ENCODE measurements at places on chromosomes 1 and 21.

DNA sequence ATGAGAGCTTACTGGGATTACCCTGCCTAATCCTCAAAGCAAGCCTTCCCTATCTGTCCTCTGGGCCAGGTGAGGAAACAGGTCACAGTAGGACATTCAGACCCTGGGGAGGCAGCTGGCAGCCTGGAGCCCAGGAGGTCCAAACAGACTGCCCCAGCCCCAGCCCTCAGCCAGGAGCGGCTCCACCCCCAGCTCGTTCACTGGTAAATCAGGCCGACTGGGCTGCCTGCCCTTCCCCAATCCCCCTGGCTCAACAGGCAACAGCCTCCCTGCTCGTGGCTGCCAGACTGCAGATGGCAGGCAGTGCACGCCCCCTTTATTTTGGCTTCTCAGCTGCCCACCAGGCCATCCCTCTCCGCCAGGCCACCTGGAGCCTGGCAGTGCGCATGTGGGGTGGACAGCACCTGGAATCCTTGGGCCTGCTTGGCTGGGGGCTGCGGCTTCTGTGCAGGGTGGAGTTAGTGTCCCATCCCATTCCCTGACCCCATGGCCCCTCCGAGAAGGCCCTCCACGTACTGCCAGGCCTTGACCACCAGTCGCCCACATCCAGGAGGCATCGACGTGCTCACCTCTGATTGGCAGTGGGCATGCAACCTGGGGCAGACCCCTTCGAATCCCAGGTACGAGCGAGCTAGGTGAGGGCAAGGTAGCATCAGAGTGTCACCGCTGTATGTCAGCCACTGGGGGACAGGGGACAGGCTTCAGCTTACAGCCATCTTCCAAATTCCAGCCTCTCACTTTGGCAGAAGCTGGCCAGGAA is 11.2 kb upstream of the ZNF670 start:
- no peak for DNase-seq

GRCh38 chr1:11357276-11357675 is 84.3 kb downstream of the UBIAD1 start:
- no peak for DNase-seq

- DNase-seq: no peak
Measured at GRCh38 chr1:57908147-57908890, 484.5 kb upstream of the DAB1 start.

- DNase-seq: no peak
Measured at GRCh38 chr1:171279678-171280077, 31.4 kb downstream of the FMO1 start.

- no peak for DNase-seq
Measured at GRCh38 chr1:240691909-240692705, 80.2 kb upstream of the GREM2 start.

- DNase-seq: no peak
Measured at GRCh38 chr1:212323066-212323465, 37.9 kb downstream of the PPP2R5A start.

GRCh38 chr1:84344286-84344685 is 42.8 kb downstream of the SAMD13 start:
- DNase-seq: no peak

DNA sequence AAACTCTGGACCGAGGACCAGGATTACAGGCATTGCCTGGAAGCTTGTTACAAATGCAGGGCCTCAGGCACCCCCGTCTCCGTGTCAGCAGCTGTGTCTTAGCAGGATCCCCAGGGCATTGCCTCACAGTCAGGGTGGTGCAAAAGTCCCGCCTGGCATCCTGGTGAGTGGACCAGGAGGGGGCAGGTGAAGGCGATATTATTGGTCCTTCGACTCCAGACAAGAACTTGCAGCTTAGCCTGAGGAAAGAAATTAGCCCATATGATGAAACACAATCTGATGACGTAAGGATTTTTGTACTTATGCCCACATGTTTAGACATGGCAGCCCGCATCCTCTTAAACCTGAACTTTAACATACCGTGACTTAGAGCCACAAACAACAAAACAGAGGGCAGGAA is 40.8 kb downstream of the RSPH1 start:
- DNase-seq: no peak

DNA sequence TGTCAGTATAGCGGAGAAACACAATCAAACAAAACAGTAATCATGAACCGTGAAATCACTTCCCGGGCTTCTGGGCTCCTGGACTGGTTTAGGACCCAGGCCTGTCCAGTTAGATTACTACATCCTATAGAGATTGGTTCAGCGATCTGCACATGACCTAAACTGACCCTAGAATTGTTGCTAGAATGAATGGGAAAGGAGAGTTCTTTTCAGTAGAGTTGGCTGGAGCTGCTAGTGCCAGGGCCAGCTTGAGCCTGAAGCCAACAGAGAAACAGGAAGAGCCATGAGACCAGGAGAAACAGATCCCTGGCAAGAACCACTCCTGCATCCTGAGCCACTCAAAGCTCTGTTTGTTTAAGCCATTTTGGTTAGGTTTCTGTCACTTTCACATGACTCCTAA is 474.3 kb upstream of the C1orf87 start:
- no peak for DNase-seq

DNA sequence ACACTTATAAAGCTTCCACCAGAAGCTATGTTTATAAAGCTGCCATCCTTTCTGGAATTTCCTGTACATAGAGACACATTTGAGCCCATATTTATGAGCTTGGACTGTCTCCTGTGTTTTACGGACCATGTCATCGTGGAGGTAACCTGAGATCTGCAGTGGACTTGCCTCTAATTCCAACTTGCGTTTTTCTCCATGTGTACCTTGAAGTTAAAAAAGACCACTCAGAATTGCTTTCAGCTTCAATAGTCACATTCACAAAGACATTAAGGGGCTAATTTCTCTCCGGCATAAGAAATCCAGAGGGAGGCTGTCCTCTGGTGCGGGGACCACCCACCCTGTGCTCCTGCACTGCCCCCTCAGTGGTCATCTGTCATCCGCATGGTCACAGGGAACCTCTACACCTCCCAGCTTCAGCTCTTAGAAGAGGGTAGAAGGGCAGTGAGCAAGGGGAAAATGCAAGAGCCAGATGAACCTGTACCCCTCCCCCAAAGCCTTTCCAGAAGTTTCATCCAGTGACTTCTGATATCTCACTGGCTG is 521.4 kb upstream of the CAMK1G start:
- no peak for DNase-seq

DNA sequence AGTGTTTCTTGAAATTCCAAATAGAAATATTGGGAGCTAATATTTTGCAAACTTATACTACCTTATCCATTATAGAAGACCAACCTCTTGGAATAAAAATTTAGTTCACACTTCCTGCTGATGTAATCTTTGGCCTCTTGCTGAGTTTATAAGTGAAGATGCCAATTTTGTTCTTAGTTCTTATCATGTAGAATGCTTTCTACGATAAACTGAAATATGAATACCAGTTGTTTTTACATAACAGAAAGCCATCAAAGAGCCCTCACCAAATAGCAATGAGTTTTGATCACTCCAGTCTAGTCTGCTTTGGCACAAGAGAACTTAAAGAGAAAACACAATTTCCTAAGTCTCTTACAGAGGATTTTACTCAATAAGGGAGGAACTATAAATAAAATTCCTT is 89.5 kb downstream of the DENND1B start:
- no peak for DNase-seq

GRCh38 chr1:177959811-177960515 is 9.9 kb downstream of the SEC16B start:
- no peak for DNase-seq

- no peak for DNase-seq
Measured at GRCh38 chr1:106022312-106022902, 1034.1 kb upstream of the PRMT6 start.

GRCh38 chr1:218344814-218345672 is at the start of gene TGFB2:
Gene TGFB2 (plus strand): TSS chr1:218345336. CDS start chr1:218346702, 1,366 bp downstream.
- DNase-seq: peak; percentile 12

DNA sequence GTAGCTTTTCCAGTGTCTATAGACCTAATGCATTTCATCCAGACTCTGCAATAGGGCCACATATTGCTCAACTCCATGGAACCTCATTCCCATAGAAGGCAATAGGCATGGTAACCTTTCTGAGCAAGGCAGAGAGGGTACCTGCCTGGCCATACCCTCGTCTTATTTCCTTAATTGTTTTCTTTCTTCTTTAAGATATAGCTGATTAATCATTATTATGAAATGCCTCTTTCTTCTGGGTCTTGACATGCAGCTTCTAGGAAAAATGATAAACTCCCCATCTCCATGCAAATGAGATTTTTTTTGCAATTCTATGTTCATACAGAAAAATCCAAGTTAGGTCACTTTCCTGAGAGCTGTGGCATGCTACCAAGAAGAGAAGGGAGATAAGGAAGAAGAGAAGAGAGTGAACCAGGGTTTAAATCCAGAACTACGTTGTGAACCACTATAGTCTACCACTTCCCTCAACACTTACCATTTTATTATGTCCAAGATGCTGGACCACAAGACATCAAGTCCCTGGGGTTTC is 33.0 kb upstream of the IL20 start:
- no peak for DNase-seq

DNA sequence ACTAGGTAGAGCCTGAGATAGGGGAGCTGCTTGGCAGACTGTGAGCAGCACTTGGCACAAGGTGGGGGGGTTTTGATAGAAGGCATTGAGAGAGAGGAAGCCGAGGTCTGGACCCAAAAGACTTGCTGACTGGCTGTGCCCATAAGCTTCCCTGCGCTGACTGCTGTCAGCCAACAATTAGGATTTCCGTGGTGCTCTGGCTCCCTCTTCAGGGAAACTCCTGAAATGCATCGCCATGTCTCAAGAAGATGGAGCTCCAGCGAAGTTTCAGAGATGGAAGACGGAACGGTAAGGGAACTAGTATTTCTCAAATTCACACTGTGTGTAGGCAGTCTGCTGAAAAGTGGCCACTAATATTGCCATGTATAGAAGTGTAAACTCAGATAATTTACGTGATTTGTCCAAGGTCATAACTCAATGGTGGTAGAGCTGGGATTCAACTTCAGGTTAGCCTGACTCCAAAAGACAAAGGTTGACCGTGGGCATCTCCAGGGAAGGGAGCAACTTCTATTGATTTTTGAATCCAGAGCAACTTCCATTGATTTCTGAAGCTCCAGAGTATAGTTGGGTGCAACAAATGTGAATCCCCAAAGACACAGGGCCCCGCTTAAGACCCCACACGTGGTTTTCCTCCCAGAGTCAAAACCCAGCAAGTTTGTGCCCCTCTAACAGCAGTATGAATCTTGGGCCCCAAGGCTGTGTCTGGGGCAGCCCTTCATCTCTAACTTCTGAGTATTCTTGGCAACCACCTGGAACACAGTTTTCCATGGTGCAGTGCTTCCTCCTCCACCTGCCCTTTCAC is 44.5 kb upstream of the CRNN start:
- peak; percentile 86 for DNase-seq

DNA sequence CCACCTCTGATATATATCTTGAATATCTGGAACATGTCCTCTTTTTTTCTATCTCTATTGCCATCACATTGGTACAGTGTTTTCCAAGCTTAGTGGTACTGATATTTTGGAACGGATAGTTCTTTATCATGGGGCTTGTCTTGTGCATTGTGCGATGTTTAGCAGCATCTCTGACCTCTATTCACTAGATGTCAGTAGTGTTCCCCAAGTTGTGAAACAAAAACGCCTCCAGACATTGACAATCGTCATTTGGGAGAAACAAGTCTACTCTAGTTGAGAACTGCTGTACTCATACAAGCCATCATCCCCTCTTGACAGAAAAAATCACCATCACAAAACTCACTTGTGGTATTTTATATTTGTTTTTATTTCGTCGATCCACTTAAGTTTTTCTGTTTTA is 79.7 kb upstream of the CHODL start:
- no peak for DNase-seq

DNA sequence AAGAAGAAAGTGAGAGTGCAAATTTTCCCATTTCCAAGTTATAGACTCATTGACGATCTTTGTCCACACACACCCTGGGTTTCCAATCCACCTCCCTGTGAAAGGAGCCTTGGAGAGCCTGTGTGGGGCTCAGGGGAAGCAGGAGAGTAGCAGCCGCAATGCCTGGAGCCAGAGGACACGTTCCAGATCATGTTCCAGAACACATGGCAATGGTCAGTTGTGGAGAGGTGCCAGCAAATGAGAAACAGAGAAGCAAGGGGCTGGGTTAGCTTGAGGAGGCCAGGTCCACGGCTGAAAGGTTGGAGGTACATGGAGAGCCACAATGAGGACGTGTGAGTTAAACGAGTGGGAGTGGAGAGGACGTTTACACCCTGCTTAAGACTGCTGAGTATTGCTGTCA is 33.0 kb upstream of the SIPA1L2 start:
- no peak for DNase-seq

DNA sequence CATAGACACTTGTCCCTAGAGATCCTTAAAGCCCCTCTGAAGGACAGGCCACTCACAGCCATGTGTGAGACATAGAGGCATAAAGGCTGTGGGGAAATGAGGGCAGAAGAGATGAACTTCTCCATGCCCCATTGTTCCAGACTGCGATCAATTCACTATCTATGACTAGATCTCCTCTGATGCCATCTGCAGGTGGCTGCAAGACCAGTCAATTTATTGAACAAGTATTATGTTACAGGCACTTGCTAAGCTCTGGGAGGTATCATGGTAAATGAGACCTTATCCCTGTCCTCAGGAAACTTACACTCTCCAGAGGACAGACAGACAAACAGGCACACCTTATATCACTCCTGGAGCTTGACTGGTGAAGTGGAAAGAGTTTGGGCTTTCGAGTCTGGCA is 22.9 kb downstream of the UBIAD1 start:
- no peak for DNase-seq

GRCh38 chr1:4396551-4396950 is 257.9 kb upstream of the AJAP1 start:
- DNase-seq: no peak

DNA sequence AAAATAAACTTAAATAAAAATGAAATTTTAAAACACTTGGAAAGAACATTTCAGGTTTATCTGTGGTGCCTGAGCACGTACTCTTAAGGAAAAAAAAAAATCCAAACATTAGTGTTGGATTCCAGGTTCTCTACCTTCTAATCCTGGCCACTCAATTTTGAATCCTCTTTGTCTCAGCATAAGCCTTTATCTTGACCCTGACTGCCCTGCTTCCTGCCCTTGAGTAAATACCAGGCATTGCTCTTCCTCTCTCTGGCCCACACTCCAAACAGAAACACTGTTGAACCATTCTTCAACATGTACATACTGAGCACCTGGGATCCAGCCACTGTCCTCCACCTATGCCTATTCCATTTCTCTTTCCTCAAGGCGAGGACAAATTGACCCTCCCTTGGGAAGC is 11.4 kb upstream of the VANGL1 start:
- no peak for DNase-seq

- DNase-seq: no peak
Measured at GRCh38 chr1:166701603-166702100, 137.6 kb upstream of the POGK start.

GRCh38 chr1:85330711-85331290 is 54.4 kb upstream of the BCL10 start:
- DNase-seq: no peak

GRCh38 chr1:82390627-82391026 is 589.9 kb downstream of the ADGRL2 start:
- DNase-seq: no peak

DNA sequence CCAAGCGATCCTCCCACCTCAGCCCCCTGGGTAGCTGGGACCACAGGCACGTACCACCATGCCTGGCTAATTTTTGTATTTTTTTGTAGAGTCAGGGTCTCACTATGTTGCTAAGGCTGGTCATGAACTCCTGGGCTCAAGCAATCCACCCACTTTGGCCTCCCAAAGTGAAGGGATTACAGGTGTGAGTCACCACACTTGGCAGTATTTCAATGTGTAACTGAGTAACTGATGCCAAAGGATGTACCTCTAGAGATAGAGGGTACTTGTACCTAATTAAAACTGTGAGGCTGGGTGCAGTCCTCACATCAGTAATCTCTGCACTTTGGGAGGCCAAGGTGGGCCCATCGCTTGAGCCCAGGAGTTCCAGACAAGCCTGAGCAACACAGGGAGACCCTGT is 258.7 kb upstream of the DMRTA2 start:
- DNase-seq: no peak

- no peak for DNase-seq
Measured at GRCh38 chr1:54537611-54538010, 10.4 kb upstream of the ACOT11 start.
